ENCODE measurements at places on chromosomes 11 and 22.
A peak's percentile ranks its signal among the peaks of the same experiment; 100 is the strongest.

DNA sequence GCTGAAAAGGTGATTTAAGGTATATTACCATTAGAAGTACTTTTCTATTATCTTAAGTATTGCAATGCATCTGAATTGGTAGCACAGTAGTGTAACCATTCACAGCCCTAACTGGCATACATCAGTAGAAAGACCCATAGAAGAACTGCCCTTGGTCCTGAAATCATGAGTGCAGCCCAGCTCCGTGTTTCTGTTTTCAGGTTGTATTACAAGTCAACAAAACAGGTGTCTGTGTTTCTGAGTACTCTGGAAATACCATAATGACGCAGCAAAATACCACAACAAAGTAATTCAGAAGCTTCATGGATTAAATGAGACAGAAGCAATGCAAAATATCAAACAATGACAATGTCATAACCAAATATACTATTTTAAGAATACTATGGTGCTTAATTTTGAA is 226.3 kb downstream of the OPCML start:
- no peak for DNase-seq

GRCh38 chr22:32905400-32905799 is 103.9 kb downstream of the TIMP3 start:
- no peak for DNase-seq

DNA sequence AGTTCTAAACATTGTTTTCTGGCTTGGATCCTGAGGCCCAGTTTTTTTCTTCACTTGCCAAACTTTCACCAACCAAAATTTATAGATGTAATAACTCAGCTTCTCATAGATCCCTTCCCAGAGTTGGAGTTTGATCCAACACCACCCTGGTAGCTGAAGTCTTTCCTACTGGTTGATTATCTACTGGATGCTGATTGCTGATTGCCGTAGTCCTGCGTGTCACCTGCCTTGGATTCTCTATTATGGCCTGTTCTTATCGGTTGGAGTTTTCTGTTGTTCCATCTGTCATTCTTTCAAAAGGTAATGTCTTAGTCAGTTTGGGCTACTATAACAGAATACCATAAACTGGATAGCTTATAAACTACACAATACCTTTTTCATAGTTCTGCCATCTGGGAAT is 17.3 kb upstream of the OR6X1 start:
- no peak for DNase-seq

DNA sequence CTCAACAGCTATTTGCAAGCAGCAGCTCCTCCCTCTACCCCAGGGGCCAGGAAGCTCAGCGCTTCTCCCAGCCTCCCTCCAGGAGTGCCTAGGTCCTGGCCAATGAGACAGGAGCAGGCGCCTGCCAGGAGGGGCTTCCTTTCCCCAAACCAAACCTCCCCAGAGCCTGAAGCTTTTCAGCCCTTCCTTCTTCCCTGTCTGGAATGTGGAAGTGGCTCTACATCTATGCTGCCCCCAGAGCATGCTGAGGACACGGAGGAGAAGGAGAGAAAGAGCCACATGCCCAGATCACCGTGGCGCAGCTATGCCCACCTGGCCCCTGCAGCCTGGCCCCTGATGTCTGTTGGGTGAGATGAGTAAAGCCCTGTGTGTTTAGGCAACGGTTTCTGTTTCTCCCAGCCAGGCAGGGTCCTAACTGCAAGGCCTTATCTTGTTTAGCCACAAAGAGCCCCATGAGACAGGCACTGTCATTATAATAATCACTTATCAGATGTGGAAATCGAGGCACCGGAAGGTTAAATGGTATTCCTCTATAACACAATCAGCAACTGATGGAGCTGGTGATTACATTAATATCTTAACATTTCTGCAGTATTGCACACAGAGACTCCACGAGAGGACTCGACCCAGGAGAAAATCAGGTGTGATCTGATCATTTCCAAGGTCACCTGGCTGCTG is 315.8 kb downstream of the CTTN start:
- DNase-seq = no peak

- no peak for DNase-seq
Observed at GRCh38 chr11:44398266-44399030, 88.5 kb upstream of the ALX4 start.

DNA sequence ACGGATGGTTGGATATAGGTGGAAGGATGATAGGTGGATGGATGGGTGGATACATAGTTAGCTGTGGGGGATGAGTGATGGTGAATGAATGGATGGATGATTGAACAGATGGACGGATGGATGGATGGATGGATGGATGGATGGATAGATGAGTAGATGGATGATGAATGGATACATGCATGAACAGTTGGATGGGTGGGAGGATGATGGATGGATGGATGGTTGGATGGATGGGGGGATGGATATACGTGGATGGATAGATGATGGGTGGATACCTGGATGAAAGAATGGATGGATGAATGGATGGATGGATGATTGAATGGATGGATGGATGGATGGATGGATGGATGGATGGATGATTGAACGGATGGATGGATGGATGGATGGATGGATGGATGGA is 68.4 kb upstream of the PRR5 start:
- DNase-seq = no peak

DNA sequence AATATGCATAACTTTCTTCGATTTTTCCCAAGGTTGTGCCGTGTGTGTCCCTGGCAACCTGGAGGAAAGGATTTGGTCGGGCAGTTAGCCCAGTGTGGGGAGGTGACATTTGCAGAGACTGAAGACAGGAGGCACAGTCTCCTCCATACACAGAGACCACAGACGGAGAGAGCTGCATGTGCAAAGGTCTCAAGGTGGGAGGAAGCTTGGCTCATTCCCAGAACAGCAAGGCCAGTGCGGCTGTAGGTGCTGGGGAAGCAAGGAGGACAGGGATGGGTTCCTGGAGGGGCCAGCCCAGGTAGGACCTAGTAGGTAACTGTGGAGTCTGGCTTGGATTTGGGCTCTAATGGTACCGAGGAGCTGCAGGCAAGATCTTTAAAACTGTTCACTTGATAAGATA is 20.7 kb upstream of the CPT1A start:
- no peak for DNase-seq

DNA sequence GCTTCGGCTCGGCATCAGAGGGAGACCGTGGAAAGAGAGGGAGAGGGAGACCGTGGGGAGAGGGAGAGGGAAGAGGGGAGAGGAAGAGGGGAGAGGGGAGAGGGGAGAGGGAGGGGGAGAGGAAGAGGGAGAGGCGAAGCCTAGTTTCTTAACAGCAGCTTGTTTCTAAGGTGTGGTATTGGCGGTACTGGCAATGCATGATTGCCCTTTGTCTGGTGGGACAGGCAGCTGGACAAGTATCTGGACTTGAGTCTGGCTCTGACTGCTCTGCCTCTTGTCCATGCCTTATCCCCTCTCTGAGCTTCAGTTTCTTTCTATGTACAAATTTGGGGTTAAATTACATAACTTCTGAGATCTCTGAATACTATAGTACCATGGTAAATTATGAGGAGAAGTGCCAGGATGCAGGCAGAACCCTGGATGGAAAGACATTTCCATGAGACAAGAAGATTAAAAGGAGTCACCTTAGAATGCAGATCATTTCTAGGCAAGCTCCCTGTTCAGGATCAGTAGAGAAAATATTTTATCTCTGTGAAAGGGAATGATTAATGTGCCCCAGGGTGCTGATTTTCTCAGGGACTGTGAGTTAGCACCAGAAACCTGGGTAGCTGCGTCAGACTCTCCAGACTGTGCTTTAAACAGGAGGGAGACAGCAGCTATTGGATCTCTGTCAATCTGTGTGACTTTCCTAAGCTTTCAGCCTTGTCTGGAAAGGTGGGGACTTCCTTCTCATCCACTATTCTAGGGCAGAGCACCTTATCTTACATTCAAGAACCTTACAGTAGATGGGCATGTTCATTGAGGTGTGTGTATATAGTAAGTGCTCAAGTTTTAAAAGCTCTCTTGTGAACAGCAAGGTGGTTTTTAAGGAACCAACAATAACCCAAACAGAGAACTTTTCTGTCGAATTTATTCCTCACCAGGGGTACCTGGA is 31.9 kb upstream of the CCDC90B start:
- no peak for DNase-seq

DNA sequence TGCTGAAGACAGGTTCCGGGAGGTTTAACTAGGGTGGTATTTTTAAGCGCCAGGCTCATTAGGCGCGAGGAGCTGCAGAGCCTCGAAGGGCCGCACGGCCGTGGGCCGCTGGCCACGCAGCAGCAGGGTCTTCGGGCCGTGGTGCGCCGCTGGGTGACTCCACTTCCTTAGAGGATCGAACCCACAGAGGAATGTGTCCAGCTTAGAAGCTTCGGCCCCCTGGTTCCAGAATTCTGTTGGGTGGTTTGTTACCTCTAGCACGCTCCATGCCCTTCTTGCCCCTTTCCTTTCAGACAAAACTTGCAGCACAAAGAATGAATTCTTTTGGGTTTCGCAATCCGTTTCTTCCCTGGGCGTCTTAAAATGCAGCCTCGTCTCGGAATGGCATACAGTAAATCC is 773 bp upstream of the PATL1 start:
- no peak for DNase-seq

DNA sequence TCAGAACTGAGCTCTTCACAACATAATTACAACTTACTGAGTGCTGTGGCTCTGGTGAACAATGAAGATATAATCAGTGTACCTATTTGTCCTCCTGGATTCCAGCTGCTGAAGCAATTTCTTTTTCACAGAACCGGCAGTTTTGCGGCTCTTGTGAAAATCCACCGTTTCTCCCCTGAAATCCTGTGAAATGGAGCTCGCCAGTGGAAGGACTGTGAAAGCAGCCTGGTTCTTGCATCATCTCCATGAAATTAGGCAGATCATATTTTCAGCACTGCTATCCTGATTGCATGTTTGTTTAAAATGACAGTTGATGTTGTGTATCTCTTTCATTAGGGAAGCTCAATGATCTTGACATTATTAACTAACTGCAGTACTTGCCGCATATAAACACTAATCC is 120.2 kb upstream of the SNX19 start:
- DNase-seq = no peak

DNA sequence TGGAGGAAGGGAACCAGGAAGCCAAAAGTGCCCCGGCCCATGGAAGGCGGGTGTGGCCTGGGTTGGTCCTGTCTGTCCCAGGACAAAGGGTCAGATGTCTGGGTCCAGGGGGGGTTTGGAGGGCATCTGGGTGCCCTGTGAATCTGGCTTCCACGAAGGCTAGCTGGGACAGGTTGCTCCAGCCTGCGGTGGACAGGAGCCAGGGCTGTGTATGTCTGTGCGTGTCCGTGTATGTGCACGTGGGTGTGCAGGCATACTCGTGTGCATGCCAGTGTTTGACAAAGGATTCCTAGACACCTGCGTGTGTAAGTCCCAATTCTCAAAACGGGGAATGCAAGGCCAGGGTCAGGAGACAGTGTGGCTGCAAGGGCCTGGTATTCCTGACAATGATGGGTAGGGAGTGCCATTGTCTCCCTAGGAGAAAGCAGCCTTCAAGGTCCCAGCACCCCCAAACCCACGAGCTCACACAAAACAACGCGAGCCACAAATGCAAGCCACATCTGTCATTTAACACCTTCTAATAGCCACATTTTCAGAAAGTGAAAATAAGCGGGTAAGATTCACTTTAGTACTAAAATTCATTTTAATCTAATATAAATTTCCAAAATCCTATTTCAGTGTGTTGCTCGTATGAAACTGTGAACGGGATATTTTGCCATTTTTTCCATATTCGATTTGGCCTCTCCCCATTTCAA is 78.4 kb upstream of the WNT7B start:
- DNase-seq = no peak

DNA sequence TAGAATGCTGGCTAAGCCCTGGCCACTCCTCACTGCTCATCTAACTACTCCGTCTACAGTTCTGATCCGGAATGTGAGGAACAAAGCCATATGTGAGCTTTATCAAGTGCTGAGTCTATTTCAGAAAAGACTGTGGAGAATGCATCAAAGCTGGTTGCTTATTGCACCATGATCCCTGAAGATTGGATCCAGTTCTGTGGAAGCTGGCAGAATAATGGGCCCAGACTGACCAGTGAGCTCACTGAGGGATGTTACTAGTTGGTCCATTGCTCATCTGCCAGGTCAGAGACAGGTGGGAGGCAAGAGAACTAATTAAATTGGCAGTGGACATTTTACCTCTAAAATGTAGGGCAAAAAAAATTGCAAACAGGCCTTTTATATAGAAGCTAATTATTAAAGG is 681.3 kb downstream of the NTM start:
- DNase-seq = no peak

- peak; percentile 82 for DNase-seq
Observed at GRCh38 chr11:107598225-107599139, 7.5 kb downstream of the ELMOD1 start.

GRCh38 chr11:2467695-2468055 is 22.9 kb downstream of the KCNQ1 start:
- DNase-seq = no peak

DNA sequence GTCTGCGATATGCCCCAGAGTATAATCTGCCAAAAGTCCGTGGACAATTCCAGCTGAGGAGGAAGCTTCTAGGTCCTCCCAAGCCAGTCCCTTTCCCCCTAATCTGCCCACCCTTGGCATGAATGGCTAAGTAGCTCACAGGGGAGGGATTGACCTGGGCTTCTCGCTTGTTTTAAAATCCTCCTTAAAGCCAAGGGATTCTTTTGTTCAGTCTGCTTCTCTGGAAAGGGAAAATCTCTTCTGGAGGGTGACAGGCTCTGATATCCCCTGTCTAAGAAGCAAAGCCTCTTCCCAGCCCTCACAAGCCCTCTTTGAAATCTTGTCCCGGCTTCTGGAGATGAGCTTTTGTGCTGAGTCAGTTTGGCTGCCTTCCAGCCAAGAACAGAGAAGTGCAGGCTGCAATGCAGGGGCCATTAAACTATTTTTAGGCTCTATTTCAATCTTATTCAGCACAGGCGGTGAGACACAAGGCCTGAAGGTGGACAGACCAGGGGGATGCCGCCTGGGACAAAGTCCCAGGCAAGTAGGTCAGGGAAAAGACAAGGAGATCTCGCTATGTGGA is 23.9 kb downstream of the NEFH start:
- no peak for DNase-seq
